ENCODE measurements at places on chromosomes 5 and 9. TPM values are rescaled to one million over a fixed set of nuclear protein-coding genes. Genes with fewer than 3 reads are reported as not detected.

GRCh38 chr5:59007460-59008063 lies 424.7 kb downstream of the RAB3C start:
- DNase-seq, result no peak

DNA sequence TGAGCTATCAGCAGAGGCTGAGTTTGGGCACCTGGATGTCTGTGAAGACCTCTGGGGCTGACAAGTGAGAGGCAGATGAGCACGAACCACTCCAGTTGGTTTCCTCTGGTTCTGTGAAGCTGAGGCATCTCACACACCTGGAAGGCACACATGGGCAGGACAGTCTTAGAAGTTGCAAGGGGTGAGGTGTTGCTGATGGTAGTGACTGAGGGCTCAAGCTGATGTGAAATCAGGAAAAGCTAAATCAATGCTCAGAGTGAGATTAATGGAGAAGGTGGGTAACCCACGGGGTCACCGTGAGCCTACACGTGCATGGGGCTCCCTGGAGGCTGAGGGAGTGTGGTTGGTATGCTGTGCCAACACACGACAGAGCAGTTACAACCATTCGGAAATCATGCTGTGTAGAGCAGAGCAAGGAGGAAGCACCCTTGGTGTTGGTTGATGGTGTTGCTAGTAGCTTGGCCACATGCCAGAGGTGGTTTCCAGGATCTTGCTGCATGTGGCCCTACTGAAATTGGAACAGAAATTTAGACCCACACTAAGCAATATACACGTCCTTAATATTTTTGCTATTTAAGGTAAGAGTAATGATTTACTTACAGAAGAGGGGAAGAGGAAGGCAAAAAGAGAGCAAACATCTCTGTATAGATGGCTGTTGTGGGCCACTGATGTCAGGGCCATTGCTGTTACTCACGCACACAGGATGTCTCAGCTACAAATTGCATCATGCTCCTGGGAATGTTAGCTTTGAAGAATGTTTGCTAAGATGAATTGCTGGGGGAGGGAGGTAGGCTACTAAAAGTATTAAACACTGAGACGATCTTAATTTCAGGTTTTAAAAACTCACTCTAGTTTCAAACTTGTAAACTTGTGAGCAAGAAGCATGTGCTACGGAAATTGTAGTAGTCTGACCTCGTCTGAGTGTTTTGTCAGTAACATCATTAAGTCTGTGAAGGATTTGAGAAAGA lies 170.5 kb downstream of the ARHGEF28 start:
- DNase-seq, result no peak

DNA sequence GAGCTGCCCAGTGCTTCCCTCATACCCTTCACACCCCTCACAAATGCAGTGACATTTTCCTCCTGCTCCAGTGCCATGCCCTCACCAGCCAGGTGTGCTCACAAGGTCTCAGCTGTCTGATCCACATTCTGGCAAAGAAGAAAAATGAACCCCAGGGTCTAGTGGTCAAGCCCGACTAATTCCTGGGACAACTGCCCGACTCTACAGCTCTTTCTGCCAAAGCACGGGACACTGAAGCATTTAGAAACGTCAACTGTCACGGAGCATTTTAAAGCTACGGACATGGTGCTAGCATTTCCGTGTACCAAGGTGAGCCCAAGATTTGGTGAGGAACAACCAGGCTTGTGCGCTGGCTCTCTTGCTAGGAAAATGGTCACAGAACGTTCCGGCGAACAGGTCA lies 56.8 kb upstream of the PHYKPL start:
- DNase-seq, result no peak

DNA sequence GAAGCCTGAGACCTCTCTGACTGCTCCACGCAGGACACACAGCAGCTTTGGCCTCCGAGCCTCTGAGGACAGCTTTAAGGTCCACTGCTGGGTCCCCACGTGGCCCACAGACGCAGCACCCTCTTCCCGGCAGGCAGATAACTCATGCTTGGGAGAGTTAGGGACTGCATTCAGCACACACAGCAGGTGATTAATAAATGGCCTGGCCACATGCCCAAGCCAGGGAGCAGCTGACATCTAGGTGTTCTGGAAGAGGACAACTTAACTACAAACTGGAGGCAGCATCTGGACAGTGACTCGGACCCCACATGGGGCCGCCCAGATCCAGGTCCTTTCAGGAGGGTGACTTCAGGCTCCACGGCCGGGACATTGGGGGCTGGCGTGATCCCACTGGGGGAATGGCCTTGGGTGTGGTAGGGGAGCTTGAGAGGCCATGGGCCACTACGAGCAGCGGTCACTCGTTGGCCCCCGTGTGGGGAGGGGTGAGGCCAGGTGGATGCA lies 11.3 kb downstream of the NINJ1 start:
- DNase-seq, result peak; percentile 22

GRCh38 chr9:5608298-5609225 lies 20.3 kb upstream of the RIC1 start:
- no peak for DNase-seq

DNA sequence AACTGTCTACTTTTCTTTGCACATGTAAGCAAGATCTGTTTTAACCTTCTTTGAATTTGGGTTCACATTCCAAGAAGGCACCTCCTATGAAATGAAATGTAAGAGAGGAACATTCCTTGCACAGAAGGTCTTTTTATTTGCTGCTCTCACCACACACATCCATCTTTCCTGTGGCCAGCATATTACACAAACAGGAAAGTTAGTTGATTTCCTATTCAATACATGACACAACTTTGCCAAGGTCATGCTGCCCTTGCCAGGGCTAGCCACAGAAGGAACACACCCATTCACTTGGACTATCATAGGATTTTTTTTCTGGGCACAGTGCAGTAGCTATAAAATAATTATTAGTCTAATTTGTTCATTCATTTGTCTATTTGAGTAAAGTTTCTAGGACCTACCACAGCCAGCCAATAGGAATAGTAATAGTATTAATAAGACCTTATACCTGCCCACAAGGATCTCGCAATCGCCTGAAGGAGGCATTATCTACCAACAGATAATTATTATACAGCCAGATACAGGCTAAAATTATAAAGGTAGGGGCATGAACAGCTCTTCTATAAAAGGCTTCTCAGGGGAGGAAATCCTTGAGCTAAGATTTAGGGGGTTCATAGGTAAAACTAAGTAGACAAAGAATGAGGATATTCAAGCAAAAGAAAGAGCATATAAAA lies 78.1 kb upstream of the NREP start:
- DNase-seq, result no peak

GRCh38 chr5:38718771-38719391 lies 126.9 kb upstream of the OSMR start:
- DNase-seq, result no peak

DNA sequence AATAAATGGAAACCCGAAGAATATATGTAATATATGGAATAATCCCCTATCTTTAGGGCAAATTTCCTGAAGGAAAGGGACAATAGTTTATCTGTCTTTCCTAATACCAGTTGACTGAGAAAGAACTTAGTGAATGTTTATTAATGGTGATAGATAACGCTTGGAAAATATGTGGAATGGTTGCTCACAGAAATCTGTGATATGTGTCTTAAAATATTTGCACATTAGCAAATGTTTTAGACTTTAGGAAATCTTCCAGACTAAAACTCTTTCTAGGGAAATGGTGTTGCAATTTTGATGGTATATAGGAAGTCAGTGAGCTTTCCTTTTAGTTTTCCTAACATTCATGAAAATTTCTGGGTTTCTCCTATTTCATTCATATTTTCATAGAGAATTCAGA lies 90.4 kb downstream of the PIP5K1B start:
- DNase-seq, result no peak

DNA sequence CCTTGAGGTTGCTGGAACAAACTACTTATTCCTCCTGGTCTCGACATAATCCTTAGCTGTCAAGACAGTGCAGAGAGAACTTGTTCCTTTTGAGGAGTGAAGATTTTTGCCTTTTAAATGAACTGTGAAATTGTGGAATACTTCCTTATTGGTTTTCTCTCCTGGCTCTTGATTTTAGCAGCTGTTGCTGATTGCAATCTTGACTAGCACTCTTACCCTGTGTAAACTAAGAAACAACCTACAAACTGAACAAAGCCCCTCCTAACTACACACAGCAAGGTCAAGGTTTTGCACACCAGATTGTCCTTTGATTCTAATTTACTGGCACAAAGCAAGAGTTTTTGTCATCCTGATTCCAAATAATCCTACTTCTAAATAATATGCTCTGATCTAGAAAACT lies 84.0 kb upstream of the GOLGA1 start:
- DNase-seq, result no peak

- DNase-seq, result no peak
These were observed 565.2 kb downstream of the CDK5RAP2 start for GRCh38 chr9:120014796-120015195.

GRCh38 chr5:163880302-163880701 lies 374.9 kb downstream of the MAT2B start:
- no peak for DNase-seq

- DNase-seq, result no peak
These were observed 21.9 kb upstream of the TNFSF15 start for GRCh38 chr9:114827641-114828302.

- no peak for DNase-seq
These were observed at the start of gene SUSD1 for GRCh38 chr9:112174965-112175795. TSS of gene SUSD1 (minus strand) at chr9:112175297. CDS start at chr9:112175235, 62 bp downstream.

GRCh38 chr5:180467989-180468731 lies 26.0 kb upstream of the CNOT6 start:
- DNase-seq, result no peak

DNA sequence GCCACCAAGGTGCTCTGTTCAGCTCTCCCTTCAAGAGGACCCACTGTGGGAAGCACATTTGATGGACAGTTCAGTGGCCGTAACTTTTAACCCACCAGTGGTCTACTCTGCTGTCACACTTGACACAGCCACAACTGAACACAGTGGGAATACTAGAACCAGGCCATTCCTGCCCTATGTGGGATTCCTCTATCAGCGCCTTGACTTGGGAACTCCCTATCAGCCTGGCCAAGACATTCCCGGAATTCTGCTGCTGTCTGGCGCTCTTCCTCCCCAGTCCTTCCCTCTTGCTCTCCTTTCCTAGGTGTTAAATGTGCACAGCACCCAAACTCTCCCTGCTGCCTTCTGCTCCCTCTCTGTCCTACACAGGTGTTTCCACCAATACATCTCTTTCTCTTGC lies 23.1 kb upstream of the SH3PXD2B start:
- DNase-seq, result no peak

GRCh38 chr5:149317281-149318048 lies 27.8 kb upstream of the GRPEL2 start:
- DNase-seq, result no peak

DNA sequence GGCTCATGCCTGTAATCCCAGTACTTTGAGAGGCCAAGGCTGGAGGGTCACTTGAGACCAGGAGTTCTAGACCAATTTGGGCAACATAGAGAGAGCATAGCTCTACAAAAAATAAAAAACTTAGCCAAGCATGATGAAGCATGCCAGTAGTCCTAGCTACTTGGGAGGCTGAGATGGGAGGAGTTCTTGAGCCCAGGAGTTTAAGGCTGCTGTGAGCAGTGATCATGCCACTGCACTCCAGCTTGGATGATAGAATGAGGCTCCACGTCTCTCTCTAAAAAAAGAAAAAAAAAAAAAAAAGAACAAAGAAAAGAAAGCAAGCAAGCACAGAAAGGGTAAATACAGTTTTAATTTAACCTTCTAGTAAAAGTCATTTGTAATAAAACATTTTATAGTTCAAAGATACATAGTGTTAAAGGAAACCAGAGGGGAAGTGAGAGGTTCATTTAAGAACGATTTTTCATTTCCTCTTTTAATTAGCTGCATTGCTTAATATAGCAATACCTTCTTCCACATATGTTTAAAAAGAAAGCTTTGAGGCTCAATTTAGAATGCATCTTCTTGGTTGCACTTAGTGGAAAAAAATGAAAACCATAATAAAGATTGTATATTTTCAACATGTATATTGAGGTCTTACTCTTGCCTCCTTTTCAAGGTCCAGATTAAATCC lies 14.9 kb downstream of the GAPT start:
- no peak for DNase-seq

GRCh38 chr5:142408981-142409481 lies 84.2 kb upstream of the SPRY4 start:
- DNase-seq, result no peak

- no peak for DNase-seq
These were observed 33.5 kb upstream of the SLC28A3 start for GRCh38 chr9:84374013-84374412.

GRCh38 chr5:111120911-111121310 lies 28.8 kb downstream of the WDR36 start:
- no peak for DNase-seq

DNA sequence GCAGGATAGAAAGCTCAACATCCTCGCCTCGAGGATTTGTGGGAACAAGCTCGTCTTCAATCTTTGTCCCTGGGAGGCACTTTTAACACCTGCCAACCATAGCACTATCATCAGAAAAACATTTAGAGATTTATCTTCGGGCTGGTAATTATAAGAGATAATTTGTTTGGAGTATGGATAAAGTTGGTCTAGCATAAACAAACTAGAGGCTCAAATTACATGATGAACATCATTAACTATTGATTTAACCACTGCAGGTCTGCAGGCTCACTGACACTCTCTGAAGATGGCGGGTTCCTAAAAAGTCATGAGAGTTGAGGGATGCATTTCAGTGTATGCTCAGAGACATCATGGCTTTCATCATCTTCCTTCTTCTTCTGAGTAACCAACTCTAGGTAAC lies 25.8 kb upstream of the PCA3 start:
- no peak for DNase-seq

GRCh38 chr9:16787724-16788123 lies 82.7 kb downstream of the BNC2 start:
- DNase-seq, result no peak

DNA sequence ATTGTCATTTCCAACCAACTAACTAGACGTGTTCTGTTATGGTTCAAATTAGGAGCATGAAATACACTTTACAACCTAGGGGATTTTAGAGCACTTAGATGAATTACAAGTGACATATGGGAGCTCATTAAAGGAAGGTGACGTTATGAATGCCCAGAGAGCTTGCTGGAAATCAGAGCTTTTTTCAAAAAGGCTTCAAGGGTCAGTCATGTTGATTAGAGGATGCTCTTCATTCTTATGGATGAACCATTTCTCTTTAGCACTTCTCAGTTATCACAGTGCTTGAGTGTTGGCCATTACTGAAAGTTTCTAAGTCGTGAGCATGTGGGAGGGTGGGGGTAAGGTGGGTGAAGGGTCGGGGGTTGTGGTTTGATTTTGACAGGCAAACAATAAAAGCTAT lies 1245.5 kb upstream of the DMAC1 start:
- no peak for DNase-seq

The CEL gene
- 0.56 TPM for total RNA-seq

The SH3TC2 gene
- 8.4 TPM for total RNA-seq

The RNF183 gene
- 0.19 TPM for total RNA-seq

The ARSI gene
- 5.6 TPM for total RNA-seq

The TAF11L10 gene
- total RNA-seq, result not detected

The WDR38 gene
- total RNA-seq, result not detected

The THG1L gene
- 11.3 TPM for total RNA-seq

The SLC6A19 gene
- not detected for total RNA-seq

The IRX1 gene
- not detected for total RNA-seq

The PCDHB11 gene
- 1.8 TPM for total RNA-seq

The TMEM171 gene
- not detected for total RNA-seq

The CATSPER3 gene
- total RNA-seq, result not detected

The ASPN gene
- 4.8 TPM for total RNA-seq

The IL13 gene
- total RNA-seq, result not detected

Data from omental fat pad (tissue), 4 donors.